ENCODE measurements at places on chromosomes 1 and 21. TPM values are rescaled to one million over a fixed set of nuclear protein-coding genes. Genes with fewer than 3 reads are reported as not detected.

GRCh38 chr1:63817152-63817667, 43.4 kb downstream of the ROR1 start:
- DNase-seq: no peak

DNA sequence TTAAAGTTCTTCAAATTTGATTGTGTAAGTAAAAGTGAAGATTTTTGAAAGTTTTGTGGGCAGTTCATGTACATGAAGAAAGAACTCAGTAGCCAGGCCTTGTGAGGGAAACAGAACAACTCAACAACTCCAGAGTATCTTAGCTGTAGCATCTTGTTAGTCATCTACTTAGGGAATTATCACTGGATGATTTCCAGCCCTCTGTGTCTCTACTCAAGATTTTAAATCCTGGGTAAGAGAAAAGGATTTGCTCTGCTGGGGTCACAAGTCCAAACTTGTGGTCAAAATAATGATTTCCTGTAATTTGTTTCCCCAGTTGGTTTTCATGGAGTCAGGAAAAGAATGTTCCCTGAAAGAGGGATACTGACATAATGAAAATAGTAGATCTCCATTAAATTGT, 8.2 kb downstream of the OR10T2 start:
- DNase-seq: no peak

GRCh38 chr1:11961230-11961629, 19.0 kb upstream of the MFN2 start:
- DNase-seq: no peak

DNA sequence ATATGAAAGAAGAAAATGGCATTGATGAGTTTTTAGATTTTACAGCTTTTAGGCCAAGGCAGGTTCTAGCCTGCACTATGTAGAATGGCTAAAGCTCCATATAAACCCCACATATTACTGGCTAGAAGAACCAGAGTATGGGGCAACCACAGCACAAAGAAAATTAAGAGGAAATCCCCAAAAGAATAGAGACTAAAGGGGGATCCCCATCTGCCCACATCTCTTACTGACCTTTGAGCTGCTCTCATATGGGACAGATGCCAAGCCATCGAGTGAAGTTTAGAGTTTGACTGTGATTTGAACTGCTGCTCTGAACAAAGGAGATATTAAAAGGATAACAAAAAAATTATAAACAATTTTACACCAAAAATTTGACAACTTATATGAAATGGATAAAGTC, 102.2 kb upstream of the HAO2 start:
- no peak for DNase-seq

GRCh38 chr1:67194209-67194863, 28.1 kb downstream of the IL23R start:
- no peak for DNase-seq

Gene TSPEAR
- total RNA-seq: 3.3 TPM

DNA sequence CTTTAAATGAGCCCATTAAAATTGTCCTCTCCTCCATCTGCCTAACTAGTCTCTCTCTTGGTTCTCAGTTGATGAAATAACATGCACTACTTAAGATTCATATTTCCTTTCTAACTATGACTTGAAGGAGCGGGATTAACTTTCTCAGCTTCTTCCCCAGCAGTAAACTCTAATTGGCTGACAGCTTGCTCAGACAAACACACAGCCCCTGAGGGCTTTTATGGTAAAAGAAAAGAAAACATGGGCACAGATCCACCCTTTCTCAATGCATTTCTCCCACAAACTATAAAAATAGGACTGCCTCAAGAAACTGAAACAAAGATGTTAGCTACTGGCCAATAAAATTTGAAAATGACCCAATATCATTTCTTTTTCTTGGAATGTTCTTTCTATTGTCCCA, 703.1 kb downstream of the ADGRL2 start:
- DNase-seq: no peak

GRCh38 chr1:205183676-205184335, 27.7 kb downstream of the DSTYK start:
- DNase-seq: no peak

GRCh38 chr1:178954325-178954690, 71.4 kb upstream of the FAM20B start:
- no peak for DNase-seq

- no peak for DNase-seq
Measured at GRCh38 chr1:76542359-76542758, 324.9 kb upstream of the ST6GALNAC5 start.

DNA sequence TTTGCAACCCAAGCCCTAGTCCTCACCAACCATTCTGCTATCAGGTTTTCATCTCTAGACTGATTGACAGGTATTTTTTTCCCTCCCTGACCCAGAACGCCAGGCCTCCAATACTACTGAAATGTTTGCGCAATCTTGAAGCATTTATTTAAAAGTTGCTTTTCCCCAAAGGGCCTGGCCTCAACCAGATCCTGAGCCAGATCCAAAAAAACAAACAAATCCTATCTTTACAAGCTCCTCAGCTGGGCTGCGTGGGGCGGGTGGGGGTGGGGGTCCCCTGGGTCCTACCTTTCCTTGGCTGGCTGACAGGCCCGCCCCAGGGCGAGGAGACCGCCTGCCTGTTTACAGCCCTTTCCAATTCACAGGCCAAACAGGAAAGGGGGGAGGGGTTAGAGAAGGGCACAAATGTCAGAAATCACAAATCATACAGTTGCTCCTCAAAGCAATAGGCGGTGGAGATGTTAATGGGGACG, 98.8 kb downstream of the FOXD2 start:
- no peak for DNase-seq

DNA sequence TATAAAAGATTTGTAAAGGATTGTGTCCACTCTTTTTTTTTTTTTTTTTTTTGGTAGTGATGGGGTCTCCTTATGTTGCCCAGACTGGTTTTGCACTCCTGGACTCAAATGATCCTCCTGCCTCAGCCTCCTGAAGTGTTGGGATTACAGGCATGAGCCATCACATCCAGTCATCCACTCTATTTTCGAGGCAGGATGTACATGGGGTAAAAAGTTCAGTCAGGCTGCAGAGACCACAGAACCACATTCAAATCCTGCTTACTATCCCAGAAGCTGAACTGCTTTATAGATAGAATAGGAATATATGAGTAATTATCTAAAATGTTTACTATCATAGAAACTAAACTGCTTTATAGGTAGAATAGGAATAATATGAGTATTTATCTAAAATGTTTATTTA, 26.0 kb upstream of the KCNK2 start:
- DNase-seq: no peak

Gene PRR9
- total RNA-seq: not detected

GRCh38 chr21:46148106-46148505, 7.3 kb downstream of the FTCD start:
- no peak for DNase-seq

Data from left ventricle myocardium inferior (tissue), 1 donor.